Activated CD8-positive, alpha-beta memory T cell treated with anti-CD3 and anti-CD28 coated beads for 1 hour (primary cell): ENCODE measurements at places on chromosomes 6 and 20.

DNA sequence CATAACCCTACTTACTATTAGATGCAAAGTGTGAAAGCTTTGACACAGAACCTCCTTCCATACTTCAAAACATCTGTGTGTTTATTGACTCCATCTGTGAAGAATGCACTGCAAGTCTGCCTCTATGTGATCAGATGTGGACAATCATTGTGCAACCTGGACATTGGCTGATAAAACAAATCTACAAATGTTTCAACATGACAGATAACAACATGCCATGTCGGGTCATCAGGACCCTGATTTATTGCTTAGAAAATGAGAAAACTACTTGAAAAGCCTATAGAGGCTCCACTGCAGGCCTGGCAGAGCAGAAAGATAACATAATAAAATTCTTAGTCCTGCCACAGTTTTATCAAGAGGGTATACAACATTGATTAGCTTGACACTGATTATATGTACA is 1286.4 kb downstream of the GRIK2 start:
- no peak for DNase-seq

GRCh38 chr6:98830146-98830545 is 4.2 kb upstream of the POU3F2 start:
- no peak for DNase-seq

DNA sequence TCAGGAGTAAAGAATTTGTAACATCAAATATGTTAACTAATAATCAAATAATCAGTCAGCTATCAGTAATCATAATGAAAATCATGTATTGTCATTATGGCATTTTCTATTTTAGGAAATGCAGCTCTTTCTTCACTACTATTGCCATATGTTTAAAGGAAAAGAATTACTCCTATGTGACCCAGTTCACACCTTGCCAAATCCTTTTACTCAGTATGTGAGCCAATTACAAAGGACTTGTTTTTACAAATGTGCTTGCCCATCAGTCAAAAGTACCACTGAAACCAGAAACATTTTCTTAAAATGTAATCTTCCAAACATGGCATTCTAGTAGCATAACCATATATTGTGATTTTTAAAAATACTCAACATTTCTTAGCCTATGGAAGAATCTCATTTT is 63.6 kb downstream of the NCOA7 start:
- DNase-seq: no peak

DNA sequence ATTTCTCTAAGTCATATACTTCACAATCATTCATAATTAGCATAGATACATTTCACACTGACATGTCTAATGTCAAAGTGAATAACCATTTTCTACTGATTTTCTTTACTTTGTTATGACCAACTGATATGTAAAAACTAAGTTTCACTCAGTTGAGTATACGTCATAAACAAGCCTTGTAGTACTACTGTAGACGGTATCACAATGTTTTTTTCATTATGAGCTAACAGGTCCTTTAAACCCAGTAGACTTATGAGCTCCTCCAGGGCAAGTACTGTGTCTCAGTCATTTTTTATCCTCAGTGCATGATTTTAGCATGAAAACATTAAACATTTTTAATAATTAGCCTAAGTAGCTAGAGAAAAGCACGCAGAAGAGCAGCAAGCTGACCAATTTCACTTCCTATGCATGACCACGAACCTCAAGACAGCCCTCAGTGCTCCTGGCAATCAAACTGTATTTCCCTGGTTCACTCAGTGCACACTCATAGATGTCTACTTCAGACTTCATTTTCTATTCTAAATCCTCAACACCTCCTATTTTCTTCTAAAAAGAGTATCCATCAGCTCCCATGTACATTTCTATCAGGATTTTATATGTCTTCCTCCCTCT is 32.0 kb upstream of the TFAP2D start:
- DNase-seq: no peak

GRCh38 chr6:144543006-144543871 is 258.1 kb downstream of the UTRN start:
- no peak for DNase-seq

DNA sequence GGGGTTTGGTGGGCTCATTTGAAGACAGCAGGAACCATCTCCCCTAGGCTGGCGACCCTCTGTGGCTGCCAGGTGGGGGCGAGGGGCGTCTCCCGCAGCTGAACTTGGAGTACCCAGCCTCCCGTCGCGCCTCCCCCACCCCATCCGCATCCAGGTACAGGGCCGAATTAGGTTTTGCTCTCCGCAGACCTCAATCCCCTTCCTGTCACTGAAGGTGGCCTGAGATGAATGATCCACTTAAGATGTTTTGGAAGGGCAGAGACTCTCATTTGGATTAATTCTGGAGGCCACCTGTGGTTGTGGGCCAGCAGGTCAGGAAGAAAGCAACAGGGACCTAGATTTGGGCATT is 493 bp downstream of the CD83 start:
- no peak for DNase-seq

DNA sequence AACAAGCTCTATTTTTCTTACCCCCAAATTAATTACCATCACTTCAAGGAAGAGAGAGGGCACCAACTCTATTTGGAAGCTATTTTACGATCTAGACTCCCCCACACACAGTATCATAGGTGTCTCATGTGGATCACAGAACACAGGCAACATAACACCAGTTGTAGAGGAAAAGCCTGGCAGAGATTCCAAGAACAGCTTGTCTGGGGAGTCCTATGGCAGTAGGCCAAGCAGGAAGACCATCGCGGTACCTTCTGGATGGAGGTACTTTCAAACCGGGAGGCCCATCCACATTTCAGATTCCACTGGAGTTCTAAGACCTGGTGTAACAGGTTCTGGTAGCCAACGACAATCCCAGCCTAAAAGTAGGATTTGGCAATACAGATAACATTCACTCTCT is 37.6 kb upstream of the SPDEF start:
- DNase-seq: no peak

GRCh38 chr6:138500867-138501446 is 1.7 kb upstream of the NHSL1 start:
- DNase-seq: no peak

DNA sequence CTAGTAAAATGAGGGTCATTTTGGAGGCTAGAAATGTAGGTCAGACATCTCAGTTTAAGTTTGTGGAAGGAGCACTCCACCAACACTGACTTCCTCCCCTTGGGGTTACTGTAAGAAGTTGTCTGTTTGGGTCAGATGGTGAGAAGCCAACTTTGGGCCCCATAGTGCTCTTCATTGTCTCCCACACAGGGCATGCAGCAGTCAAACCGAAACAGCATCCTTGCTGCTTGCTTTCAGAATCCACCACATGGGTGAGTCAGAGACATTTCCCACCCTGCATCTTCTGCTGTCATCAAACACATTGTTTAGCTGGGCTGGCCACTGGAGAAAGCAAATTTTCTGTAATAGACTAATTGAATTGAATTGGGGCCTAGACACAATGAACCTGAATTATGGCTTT is 16.8 kb downstream of the IL17F start:
- no peak for DNase-seq

GRCh38 chr20:15919118-15919517 is 654.1 kb downstream of the KIF16B start:
- DNase-seq: no peak

GRCh38 chr20:24545168-24545567 is 75.7 kb downstream of the SYNDIG1 start:
- no peak for DNase-seq

- DNase-seq: no peak
Measured at GRCh38 chr20:48758206-48758820, 69.5 kb downstream of the PREX1 start.

GRCh38 chr20:5400164-5400762 is 83.5 kb upstream of the PROKR2 start:
- DNase-seq: no peak

DNA sequence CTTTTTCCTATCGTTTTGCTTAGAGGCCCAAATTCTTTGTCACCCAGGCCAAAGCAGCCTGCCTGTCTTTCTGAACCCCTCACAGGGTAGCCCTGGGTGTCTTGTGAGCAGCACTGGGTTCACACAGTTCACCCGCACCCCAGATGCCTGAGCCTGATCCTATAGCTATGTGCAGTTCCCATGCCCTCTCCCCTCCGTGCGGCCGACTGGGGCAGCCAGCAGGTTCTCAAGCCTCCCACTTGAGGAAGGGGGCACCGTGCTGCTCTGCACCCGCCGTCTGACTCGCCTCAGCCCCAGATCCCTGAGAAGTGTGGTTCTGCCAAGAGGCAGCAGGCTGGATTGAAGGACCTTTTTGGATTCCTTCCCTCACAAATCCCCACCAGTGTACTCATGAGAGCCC is 89.0 kb downstream of the PSMB1 start:
- DNase-seq: no peak

GRCh38 chr6:166938704-166939103 is 17.6 kb downstream of the RNASET2 start:
- DNase-seq: no peak

DNA sequence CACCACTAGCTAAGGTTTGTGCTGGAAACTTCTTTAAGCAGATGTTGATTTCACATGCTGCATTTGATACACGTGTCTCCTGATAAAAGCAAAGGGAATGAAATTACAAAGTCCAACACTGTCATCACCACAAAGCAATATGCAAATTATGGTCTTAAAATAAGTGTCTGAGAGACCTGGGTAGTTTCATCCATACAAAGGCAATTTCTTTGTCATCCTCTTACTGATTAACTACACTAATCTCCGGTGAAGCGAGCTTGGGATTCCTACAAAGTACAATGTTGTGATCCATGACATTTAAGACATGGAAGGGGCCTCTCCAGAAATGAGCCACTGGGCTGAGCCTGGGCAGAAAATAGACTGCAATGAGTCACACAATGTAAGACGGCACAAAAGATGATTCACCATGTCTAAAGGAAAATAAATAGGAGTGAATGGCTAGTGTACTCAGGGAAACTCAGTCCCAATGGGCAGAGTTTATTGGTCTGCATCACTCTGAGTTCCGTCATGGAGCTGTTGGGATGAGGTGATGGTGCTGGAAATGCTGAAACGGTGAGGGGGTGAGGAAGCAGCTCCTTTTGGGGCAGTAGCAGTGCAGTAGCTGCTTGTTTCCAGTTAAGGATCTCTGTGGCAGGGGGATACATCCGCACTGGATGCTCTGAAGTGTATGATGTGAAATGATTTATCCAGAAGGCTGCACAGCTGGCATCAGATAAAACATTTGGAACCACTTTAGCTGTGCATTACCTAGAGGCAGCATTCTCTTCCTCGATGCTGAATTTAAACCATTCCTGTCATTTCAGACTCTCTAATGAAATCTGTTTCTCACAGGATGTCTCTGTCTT is 103.3 kb downstream of the IBTK start:
- DNase-seq: no peak

DNA sequence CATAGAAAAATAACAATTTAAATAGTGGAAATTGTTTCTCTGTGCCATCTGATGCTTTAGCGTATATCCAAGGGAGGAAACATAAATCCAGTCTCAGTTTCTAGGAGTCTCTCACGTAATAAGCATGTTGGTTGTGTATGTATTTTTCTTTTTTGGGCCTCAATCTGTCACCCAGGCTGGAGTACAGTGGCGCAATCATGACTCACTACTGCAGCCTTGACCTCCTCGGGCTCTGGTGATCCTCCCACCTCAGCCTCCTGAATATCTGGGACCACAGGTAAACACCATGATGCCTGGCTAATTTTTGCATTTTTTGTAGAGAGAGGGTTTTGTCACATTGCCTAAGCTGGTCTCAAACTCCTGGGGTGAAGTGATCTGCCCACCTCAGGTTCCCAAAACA is 78.6 kb upstream of the PLN start:
- DNase-seq: no peak

- DNase-seq: no peak
Measured at GRCh38 chr6:1757131-1757530, 147.4 kb downstream of the FOXC1 start.

DNA sequence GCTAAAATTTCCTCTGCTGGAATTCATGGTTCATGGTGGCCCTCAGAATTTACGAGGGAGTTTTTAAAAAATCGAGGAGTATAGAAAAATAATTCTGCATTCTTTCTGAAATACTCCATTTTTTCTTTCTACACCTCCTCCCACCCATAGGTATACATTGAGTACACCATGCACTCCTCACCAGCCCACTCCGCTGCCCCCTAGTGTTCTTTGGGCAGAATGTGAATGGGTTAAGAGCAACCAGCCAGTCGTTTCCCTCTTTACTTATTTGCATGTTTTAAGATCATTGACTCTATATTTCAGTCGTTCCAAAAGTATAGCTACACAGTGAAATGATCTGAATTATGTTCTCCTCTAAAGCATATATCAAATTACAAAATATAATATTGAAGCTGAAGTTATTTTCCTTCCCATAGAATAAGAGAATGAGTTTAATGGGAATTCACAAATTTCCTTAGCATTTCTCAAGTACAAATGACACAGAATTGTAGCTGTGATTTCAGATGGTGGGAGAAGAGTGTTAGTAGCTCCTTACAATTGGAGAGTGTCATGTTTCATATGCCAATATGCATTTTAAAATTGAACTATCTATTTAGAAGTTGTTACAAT is 977.7 kb upstream of the SLC35B3 start:
- DNase-seq: no peak

GRCh38 chr20:63178889-63179686 is 36.8 kb downstream of the YTHDF1 start:
- DNase-seq: peak; percentile 57

DNA sequence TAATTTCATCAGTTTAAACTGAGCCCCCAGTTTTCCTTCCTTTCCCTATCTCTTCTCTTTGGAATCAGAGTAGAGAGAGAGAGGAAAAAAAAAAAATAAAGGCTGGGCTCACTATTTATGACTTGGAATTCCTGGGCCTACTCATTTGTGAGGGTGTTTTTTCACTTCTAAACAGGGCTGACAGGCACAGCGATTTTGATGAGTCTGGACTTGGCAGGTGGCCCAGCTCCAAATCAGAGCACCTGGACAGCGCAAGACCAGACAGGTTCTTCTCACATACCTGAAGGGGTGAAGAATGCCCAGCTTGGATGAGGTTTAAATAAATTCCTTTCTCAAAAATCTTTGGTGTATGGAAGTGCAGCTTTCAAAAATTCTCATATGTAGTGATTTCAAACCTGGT is 122.2 kb downstream of the KIF13A start:
- DNase-seq: no peak

DNA sequence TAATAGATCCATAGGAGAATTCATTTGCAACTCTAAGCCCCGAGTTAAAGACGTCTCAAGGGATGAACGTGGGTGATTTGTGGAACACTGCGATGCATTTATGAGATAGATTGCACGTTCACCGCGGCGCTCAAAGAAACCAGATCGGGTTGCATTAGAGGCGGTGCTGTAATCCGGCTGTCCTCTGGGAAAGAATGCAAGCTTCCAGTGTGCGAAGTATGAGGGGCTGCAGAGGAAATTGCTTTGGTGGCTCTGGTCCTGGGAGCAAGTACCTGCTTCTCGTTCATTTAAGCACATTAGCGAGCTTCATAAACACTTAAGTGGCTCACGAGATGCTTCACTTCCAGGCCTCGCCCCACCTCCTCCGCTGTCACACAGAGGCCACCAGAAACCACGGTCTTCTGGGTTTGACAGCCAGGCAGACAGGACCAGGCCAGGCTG is 182.3 kb downstream of the CDH4 start:
- no peak for DNase-seq

GRCh38 chr6:151448623-151449022 is 3.3 kb downstream of the RMND1 start:
- DNase-seq: no peak

- no peak for DNase-seq
Measured at GRCh38 chr20:39503902-39504709, 542.0 kb downstream of the DHX35 start.

- no peak for DNase-seq
Measured at GRCh38 chr20:57428324-57429158, 37.3 kb downstream of the RBM38 start.

- DNase-seq: no peak
Measured at GRCh38 chr6:25448965-25449538, 169.9 kb downstream of the CARMIL1 start.
